Ureter (tissue), 1 donor: ENCODE measurements at places on chromosomes 2 and 18. TPM values are rescaled to one million over a fixed set of nuclear protein-coding genes. Genes with fewer than 3 reads are reported as not detected.

DNA sequence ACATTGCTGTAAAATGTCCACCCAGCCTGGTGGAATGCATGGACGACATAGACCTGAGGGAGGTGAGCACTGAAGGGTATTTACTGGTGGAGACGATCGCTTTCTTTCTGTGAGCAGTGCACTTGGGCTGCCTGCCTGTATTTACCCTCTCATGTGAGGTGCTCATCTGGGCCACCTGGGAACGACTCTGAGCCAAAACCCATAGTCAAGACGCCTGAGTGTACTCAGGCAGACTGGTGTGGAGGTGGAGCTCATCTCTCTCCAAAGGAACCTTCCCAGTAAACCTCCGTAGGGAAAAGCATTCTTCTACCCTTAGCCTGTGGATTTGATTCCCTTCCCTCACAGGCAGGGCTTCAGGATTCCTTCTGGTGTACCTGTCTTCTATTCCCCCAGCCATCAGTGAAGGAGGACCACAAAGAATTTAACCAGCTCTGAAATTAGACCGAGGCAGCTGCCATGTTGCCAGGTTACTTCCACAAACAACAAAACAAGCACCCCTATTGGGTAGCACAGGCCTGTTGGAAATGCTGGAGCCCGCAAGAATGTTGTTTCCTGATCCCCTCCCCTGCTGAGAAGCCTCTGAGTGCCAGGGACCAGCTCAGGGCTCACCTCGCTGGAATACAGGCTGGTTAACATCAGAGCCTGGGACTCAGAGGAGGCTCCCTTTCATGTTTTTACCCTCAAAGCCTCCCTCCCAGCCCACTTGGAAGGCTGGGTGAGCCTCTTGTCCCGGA is 47.5 kb upstream of the TXNDC2 start:
- DNase-seq = no peak

The UGT1A6 gene
- 134 TPM for total RNA-seq

DNA sequence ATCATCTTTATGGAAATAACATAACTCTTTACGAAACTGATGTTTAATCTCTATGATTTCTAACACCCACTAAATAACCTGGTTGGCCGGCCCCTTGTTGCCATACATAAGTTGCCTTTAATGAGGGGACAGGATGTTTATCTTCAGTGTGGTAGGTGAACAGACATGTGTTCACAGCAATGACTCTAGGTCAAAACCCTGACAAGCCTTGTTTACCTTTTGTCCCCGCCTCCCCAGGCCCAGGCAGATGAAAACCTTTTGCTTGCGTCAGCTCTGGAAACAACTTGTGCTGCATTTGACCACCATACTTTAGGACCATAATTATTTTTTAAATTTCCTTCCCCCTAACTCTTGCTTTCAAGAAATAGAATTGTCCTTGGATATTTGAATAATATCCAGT is 2.9 kb upstream of the DSG4 start:
- DNase-seq = no peak

DNA sequence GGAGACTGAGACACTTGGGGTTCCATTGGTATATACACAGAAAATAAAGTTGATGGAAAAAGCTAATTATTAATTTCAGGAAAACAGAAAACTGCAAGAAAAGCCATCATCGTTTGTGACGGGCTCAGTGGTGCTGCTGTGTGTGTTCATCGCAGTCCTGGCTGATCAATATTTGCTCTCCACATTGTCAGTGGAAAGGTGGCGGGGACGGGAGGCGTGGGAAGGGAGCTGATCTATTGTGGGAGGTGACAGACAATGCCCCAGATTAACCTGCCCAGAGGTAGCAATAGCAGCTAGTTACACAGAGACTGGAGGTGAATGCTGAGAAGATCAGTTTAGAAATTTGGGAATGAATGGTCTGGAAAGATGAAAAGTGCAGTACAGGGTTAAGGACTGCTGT is 50.0 kb upstream of the CTDP1 start:
- no peak for DNase-seq

- DNase-seq = no peak
These were observed 40.0 kb upstream of the GLS start for GRCh38 chr2:190840569-190841172.

The IL37 gene
- total RNA-seq = not detected

The POTEF gene
- total RNA-seq = not detected

GRCh38 chr2:85388878-85389538 is 21.2 kb downstream of the CAPG start:
- DNase-seq = no peak

- DNase-seq = no peak
These were observed 241.4 kb downstream of the SLC8A1 start for GRCh38 chr2:40210344-40210967.

DNA sequence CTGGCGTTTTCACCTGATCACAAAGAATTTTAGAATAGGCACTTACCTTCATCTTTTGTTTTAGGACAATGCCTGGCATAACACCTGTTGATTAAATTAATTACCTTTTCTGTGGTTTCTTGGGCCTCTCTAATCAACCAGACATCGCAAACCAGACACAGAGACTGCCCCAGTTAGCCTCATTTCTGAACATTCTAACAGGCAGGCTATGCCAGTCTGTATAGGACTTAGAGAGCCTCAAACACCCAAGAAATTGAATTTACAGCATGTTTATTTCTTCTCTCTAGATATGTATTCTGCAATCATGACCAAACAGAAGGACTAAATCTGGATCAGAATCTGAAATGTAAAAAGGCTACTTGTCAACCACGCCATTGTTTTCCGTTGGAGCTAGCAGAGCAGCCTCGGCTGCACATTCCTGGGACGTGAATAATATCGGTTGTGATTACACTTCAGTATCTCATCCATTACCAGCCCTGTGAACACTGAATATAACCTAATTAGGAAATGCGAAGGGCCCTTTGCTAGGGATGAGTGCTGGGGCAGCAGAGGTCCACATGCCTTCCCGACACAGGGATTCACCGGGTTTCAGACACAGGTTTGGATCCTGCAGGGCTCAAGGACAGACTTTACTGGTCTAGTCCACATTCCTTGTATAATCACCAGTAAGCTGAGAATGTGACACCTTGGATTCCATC is 17.5 kb upstream of the CDC42EP3 start:
- peak; percentile 48 for DNase-seq
